ENCODE measurements at places on chromosomes 4 and X. TPM values are rescaled to one million over a fixed set of nuclear protein-coding genes. Genes with fewer than 3 reads are reported as not detected.

STAP1 gene
- not detected for total RNA-seq

SLC9B1 gene
- 2.2 TPM for total RNA-seq

CENPI gene
- total RNA-seq: 4.7 TPM

DRD5 gene
- not detected for total RNA-seq

ERAS gene
- total RNA-seq: not detected

DCAF8L2 gene
- not detected for total RNA-seq

ADH1B gene
- total RNA-seq: 104 TPM

NONO gene
- 436 TPM for total RNA-seq

LUZP4 gene
- total RNA-seq: not detected

ZNF141 gene
- total RNA-seq: 4.8 TPM

GYPB gene
- total RNA-seq: not detected

CDS1 gene
- 0.47 TPM for total RNA-seq

All from bronchial smooth muscle cell (primary cell).